Germinal center (tissue), 1 donor: ENCODE measurements at places on chromosomes 11 and 22.

- peak; percentile 47 for DNase-seq
Observed at GRCh38 chr11:64742087-64742888, 1.7 kb downstream of the RASGRP2 start.

DNA sequence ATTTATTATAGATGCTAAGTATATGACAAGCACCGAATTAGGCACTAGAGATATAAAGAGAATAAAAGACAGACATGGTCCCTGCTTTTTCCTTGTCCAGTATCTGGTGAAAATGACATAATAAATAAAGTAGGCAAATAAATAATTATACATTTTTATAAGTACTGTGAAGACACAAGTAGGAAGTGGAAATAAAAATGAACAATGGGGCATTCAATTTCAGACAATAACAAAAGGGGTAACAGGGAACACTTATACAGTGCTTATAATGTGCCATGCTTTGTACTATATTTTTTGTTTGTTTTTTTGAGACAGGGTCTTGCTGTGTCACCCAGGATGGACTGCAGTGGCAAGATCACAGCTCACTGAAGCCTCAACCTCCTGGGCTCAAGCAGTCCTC lies 4.3 kb downstream of the KBTBD3 start:
- no peak for DNase-seq

GRCh38 chr11:119365071-119365591 lies 16.4 kb downstream of the USP2 start:
- no peak for DNase-seq

GRCh38 chr22:23718371-23719165 lies 27.8 kb downstream of the RGL4 start:
- no peak for DNase-seq

DNA sequence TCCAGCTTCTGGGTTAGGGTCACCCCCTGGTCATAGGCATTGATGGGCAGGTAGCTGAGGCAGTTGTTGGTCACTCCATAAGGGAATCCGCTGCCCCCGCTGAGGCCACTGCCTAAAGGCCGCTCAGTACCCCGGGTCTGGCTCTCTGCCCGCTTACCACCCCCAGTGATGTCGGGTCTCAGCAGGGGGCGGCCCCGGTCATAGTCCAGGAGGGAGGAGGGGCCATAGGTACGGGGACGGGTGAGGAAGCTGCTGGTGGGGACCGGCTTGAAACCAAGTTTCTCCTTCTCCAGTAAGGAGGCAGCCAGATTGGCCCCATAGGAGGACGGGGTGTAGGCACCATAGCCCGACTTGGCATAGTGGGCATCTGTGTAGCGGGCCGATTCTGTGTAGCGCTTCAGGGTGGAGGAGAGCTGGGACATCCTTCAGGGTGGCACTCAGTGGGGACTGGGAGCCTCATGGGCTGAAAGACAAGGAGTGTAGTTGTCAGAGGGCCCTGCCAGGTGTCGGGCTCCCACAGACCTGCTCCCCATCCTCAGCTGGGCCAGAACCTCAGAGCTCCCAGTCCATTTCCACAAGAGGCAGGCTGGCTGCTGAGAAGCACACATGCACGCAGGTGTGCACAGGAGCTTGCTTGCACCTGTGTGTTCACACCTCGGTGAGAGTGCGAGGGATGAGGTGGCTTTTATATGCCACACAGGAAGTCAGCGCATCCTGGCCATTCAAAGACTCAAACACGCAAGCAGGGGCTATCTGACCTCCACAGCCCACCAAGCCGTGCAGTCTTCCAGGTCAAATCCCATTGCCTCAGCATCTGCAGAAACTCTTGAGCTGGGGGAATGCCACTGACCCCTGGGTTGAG lies 8.2 kb downstream of the USP2 start:
- no peak for DNase-seq

GRCh38 chr11:120172054-120172911 lies 34.4 kb upstream of the TRIM29 start:
- peak; percentile 69 for DNase-seq

GRCh38 chr11:72720784-72721183 lies 31.4 kb downstream of the ARAP1 start:
- no peak for DNase-seq

- no peak for DNase-seq
Observed at GRCh38 chr11:60971520-60971919, at the start of gene CD6. TSS of gene CD6 (plus strand) at chr11:60971680. CDS start at chr11:60971866, 186 bp downstream.

DNA sequence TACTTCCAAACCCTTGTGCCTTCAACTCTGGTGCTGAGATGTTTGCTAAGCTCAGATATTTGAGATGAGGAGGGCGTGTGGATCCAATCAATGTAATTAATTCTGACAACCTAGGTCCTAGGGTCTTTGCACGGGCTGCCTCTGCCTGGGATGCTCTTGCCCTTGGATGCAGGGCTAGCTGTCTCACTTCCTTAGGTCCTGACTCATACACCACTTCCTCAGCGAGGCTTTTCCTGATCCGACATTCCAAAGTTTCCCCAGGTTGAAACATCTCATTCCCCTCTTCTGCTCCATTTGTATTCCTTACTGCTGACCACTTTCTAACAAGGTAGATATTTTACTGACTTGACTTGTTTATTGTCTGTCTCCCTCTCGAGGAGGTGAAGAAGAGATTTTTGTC lies 43.0 kb upstream of the NTM start:
- DNase-seq: no peak

GRCh38 chr11:43937434-43938411 lies 4.7 kb upstream of the C11orf96 start:
- no peak for DNase-seq

GRCh38 chr11:46183819-46184218 lies 62.6 kb upstream of the PHF21A start:
- no peak for DNase-seq

GRCh38 chr11:16891165-16891564 lies 123.0 kb downstream of the PLEKHA7 start:
- DNase-seq: no peak

GRCh38 chr22:49136816-49137180 lies 690.9 kb downstream of the BRD1 start:
- no peak for DNase-seq

DNA sequence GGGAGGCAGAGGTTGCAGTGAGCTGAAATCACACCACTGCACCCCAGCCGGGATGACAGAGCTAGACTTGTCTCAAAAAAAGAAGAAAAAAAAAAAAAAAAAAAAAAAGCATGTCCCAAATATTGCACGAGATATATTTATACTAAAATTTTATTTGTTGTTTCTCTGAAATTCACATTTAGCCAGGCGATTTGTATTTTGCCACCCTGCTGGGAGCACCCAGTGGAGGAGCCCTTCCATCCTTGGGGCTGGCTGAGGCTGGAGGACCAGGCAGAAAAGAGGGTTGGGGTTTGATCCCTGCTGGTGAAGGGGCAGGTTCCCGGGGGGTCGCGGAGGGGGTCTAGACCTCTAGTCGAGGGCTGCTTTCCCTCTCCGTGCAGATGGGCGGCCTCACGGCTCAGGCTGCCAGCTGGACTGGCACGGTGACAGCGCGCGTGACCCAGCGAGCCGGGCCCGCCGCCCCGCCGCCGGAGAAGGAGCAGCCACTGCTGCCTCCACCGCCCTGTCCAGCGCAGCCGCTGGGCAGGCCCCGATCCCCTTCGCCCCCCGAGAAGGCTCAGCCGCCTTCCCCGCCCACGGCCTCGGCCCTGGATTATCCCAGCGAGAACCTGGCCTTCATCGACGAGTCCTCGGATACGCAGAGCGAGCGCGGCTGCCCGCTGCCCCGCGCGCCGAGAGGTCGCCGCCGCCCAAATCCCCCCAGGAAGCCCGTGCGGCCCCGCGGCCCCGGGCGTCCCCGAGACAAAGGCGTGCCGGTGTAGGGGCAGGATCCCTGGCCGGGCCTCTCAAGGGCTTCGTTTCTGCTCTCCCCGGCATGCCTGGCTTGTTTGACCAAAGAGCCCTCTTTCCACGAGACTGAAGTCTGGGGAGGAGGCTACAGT lies 952 bp upstream of the CATSPERZ start:
- DNase-seq: no peak

DNA sequence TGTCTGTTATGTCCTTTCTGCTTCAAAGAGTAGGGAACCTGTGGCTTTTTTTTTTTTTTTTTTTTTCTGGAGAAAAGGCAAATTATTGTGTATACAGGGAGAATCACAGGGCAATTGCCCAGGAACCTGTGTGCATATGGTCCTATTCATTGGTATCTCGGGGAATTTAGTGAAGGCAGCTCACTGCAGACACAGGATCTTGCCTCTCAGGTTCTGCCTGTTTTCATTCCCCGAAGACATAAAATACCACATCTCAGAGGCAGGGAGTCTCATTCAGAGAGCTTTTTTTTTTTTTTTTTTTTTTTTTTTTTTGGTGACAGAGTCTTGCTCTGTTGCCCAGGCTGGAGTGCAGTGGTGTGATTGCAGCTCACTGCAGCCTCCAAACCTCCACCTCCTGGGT lies 88.3 kb downstream of the OSBP2 start:
- DNase-seq: no peak

DNA sequence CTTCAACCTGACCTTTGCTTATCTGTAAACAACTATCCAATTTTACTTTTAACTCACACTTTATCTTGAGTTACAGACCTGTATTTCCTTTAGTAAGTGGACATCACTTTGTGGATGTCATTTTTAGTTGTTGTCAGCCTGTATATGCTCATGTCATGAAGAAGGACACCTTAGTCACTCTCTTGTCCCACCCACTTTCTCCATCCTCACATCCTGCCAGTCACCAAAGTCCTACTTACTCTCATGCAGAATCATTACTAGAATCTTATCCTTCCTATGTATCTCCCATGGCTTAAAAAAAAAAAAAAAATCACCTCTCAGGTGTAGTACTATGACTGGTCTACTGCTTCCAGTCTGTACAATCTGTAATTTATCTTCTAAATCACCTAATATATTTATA lies 43.3 kb downstream of the SESN3 start:
- DNase-seq: no peak

DNA sequence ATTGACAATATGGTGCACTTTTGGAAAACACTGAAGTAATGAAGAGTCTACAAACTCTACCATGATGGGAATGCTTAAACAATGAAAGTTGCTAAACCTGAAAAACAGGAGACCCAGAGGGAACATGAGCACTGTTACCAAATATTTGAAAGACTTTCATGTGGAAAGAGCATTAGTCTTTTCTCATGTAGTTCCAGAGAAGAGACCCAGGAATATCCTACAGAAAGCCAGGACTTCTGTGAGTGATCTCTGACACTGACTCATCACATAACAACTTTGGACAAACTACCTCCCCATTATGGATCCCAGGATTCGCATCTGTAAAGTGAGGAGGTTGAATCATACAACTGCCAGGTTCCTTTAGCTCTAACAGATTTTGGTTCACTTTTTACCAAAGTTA lies 62.2 kb downstream of the FAM181B start:
- DNase-seq: no peak

- no peak for DNase-seq
Observed at GRCh38 chr11:118917481-118918127, 8.1 kb downstream of the BCL9L start.

- DNase-seq: no peak
Observed at GRCh38 chr22:25114369-25115362, 85.0 kb upstream of the CRYBB3 start.
